ENCODE measurements at places on chromosomes 7 and 10. TPM values are rescaled to one million over a fixed set of nuclear protein-coding genes. Genes with fewer than 3 reads are reported as not detected.

GRCh38 chr7:130865408-130866236 is 131.6 kb upstream of the KLF14 start:
- DNase-seq, result no peak
- no peaks in the 10 kb centered on the region for H3K36me3 ChIP-seq
- no peak overlapping the region for H3K4me3 ChIP-seq
- no peaks in the 10 kb centered on the region for H3K27me3 ChIP-seq
- peak overlapping the region; percentile 10 for H3K27ac ChIP-seq
- H3K4me1 ChIP-seq, result peaks cover 15% of the 10 kb centered on the region

DNA sequence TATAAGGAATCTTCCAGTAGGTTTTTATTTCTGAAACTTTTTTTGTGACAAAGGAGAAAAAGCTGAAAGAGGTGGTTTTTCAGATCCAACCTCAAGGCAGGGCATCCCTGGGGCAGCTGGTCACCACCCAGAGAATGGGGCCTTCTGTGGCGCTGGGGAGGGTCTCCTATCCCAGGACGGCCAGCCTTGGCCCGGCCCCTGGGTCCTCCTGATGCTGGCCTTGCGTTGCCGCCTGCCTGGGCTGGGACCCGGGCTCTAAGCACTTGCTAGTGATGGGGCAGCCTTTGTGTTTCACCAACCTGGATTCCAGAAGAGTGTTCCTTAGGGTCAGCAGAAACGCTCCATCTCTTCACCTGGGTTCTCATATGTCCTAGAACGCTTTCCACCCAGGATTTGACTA is 16.3 kb downstream of the SHH start:
- no peaks in the 10 kb centered on the region for H3K27me3 ChIP-seq
- no peak overlapping the region for H3K4me3 ChIP-seq
- H3K36me3 ChIP-seq, result no peaks in the 10 kb centered on the region

- no peak overlapping the region for H3K4me3 ChIP-seq
- DNase-seq, result no peak
- no peaks in the 10 kb centered on the region for H3K27me3 ChIP-seq
- no peaks in the 10 kb centered on the region for H3K36me3 ChIP-seq
- H3K4me1 ChIP-seq, result peaks cover 89% of the 10 kb centered on the region
- H3K27ac ChIP-seq, result peak overlapping the region; percentile 96
These were observed 54.8 kb downstream of the MPP7 start for GRCh38 chr10:28248092-28248491.

DNA sequence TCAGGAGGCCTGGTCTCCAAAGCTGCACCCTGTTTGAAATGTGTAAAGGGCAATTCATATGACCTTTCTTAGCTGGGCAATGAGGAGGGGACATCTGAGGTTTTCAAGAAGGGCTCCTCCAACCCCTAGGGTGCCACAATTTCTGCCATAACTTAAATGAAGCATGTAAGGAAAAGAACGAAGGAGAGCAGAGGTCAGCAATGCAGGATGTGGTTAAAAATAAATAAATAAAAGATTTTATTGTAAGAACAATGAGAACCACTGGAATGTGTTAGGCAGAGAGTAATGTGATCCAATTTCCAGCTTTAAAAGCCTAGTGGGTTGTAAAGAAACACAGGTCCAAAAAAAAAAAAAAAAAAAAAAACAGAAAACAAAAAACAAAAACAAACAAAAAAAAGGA is 673.1 kb downstream of the TNS3 start:
- H3K36me3 ChIP-seq, result no peaks in the 10 kb centered on the region
- H3K27ac ChIP-seq, result no peak overlapping the region
- H3K4me1 ChIP-seq, result peaks cover 4% of the 10 kb centered on the region
- no peaks in the 10 kb centered on the region for H3K27me3 ChIP-seq

DNA sequence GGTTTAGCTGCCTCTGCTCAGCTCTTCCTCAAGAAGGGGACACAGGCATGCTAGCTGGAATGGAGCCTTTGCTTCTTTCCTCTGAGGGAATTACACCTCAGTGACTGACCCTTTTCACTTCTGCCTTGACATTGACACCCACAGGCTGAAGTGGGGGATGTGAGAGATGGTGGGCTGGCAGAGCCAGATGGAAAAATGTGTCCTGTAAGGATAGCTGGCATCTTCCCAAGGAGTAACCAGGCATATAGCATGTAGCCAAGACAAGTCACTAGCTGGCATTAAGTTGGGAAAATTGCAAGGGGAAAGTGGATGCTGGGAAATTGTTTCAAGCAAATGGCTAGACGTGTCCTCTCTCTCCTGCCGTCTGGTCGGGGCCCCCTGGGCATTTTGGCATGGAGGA is 19.9 kb downstream of the STMP1 start:
- no peaks in the 10 kb centered on the region for H3K36me3 ChIP-seq
- H3K4me3 ChIP-seq, result no peak overlapping the region
- H3K4me1 ChIP-seq, result no peaks in the 10 kb centered on the region
- no peaks in the 10 kb centered on the region for H3K27me3 ChIP-seq
- H3K27ac ChIP-seq, result no peak overlapping the region
- no peak for DNase-seq

DNA sequence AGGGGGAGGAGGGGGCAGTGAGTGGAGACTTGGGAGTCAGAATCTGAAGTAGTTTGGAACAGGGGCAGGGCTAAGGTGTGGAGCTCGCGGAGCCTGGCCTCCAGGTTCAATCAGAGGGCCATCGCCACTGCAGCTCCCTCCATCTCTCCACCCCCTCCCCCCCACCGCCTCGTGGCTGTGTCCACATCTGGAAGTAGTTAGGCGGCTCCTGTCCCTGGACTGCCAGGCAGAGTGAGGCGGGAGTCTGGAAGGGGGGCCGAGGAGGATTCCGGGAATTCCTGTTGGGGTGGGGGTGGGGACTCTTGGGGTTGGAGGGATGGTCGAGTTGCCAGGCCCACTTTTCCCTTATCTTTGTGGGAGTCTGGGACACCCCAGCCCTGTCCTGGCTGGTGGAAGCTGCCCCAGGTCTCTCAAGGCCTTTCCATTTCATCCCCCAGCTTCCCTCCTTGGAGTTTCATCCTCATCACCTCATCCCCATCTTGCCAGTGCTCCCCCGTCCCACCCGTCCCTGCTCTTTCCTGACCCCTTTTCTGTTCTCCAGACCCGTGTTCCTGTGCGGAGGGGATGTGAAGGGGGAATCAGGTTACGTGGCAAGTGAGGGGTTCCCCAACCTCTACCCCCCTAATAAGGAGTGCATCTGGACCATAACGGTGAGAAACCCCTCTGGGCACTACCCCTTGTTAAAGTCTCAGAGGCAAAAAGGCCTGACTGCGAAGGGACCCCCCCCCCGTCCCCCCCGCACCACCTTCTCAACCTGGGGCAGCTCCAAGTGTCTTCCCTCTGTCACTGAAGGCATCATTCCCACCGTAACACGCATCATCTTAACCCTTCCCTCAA is 944 bp downstream of the PCOLCE start:
- peak overlapping the region; percentile 5 for H3K27ac ChIP-seq
- H3K4me1 ChIP-seq, result peaks cover 4% of the 10 kb centered on the region
- no peaks in the 10 kb centered on the region for H3K27me3 ChIP-seq
- DNase-seq, result no peak
- H3K4me3 ChIP-seq, result no peak overlapping the region

DNA sequence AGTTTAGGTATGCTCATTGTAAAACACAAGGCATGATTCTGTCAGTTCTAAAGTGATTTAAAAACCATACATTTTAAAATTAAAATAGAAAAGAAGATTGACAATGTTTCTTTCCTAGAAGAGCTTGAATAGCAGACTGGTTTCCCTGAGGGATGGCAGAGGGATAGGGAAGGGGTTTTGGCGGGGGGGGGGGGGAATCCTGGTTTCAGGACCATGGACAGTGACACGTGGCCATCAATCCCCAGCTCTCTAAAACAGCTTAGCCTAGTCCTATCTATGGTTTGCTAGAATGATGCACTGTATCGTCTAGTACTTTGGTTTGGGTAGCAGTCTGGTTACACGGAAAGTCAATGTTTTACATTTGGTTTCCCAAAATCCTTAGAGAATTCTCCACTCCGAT is 88.7 kb downstream of the PHYHIPL start:
- H3K36me3 ChIP-seq, result no peaks in the 10 kb centered on the region
- H3K4me1 ChIP-seq, result no peaks in the 10 kb centered on the region
- H3K27me3 ChIP-seq, result peaks cover 49% of the 10 kb centered on the region

- H3K36me3 ChIP-seq, result no peaks in the 10 kb centered on the region
- no peaks in the 10 kb centered on the region for H3K4me1 ChIP-seq
- DNase-seq, result no peak
- H3K27me3 ChIP-seq, result no peaks in the 10 kb centered on the region
- no peak overlapping the region for H3K27ac ChIP-seq
- no peak overlapping the region for H3K4me3 ChIP-seq
These were observed 93.5 kb upstream of the GJD4 start for GRCh38 chr10:35511647-35512046.

DNA sequence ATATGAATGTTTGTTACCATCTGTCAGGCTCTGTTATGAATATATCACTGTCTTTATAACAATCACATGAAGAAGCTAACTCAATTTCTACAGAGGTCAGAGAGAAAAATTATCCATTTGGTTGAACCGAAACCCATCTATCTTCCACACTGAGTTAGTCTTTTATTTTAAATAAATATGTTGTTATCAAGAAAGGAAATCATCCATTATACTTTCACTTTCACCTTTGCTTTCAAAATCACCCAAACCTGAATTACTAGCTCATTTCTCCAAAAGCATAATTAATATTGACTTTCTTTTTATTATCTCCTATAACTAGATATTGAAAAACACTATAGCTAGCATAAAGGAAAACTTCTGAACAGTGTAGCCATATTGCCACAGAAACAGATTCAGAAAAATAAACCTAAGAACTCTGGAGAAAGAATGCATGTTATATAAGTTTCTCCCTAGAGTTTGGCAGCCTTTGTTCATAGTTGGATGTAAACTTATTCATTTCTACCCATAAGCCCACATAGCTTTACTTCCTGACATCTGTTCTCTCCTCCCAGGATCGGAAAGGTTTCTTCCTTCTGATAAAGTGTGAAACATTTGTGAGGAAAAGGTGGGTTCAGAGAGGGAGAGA is 66.0 kb downstream of the NPSR1 start:
- H3K4me1 ChIP-seq, result no peaks in the 10 kb centered on the region
- no peaks in the 10 kb centered on the region for H3K27me3 ChIP-seq
- H3K36me3 ChIP-seq, result no peaks in the 10 kb centered on the region

ELAPOR2 gene
- 26.0 TPM for total RNA-seq

TAC1 gene
- not detected for total RNA-seq

RELN gene
- 0.20 TPM for total RNA-seq
